ENCODE measurements at places on chromosomes 3 and 15.
A peak's percentile ranks its signal among the peaks of the same experiment; 100 is the strongest.

GRCh38 chr3:31498791-31499190 is 33.9 kb upstream of the STT3B start:
- DNase-seq, result no peak

DNA sequence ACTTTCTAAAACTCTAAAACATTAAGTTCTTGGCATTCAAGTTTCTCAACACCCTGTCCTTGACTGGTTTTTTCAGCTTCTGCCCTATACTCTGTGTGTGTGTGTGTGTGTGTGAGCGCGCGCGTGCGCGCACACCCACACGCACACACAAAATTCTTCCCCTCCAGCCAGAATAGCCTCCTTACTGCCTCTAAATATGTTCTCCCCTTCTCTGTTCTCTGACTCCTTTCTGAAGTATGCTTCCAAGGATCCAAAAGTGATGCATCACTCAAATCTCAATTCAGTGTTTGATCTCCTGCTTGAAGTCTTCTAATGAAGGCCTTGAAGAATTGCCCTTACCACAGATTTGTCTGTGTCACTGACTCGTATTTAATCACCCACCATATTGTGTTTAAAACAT is 129.8 kb downstream of the SLC25A26 start:
- DNase-seq, result no peak

DNA sequence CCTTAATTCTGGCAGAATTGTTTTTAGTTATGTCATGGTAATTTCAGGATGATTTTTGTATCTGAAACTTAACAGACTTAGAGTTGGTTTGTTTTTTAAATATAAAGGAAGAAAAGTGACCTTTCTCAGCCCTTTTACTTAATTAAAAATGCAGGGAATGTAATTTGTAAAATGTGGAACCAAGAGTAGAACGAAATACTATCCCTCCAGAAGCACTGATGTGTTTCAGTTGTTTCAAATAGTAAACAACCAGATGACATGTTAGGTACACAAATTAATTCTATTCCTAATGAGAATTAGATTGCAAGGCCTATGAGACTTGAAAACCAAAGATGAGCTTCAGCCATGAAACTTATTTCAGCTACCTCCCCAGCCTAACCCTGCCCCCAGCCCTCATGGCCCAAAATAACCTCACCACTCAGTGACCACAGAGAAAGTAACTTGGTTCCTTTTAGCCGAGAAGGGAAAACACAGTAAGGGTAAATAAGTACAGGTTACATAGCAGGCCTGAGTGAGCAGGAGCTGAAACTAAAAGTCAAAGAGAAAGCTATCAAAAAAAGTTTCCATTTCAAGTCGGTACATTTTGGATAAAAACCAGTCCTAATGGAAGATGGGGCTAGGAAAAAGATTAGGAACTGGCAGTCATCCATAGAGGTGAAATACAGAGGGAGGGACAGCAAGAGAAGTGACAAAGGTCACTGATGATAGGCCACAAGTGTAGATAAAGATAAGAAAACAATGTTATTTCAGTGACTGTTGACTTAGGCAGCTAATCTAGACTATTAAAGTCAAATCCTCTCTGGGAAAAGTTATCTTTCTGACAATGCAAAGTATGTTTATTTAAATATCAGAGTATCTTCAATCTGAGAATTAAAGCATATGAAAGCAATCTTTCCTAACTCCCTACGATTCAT is 23.2 kb downstream of the SENP8 start:
- DNase-seq, result no peak

DNA sequence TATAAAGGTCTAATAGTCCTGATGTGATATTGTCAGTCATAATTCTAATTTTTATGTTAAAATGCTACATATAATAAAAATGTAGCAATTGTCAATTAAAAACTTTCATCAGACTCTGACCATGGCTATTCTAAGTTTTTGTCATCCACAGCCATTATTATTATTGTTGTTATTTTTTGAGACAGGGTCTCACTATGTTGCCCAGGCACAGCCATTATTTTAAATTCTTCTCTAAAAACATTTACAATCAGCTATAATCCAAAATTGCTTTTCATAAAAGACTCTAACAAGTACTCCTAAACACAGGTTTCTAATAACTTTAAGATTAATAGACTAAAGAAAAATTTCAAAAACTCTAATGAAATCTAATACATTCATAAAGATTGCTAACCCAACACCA is 41.0 kb upstream of the SETD2 start:
- DNase-seq, result no peak

- DNase-seq, result no peak
Measured at GRCh38 chr3:185250247-185250646, 3.6 kb downstream of the EHHADH start.

GRCh38 chr15:66819084-66819483 is 117.0 kb downstream of the SMAD6 start:
- DNase-seq, result no peak

DNA sequence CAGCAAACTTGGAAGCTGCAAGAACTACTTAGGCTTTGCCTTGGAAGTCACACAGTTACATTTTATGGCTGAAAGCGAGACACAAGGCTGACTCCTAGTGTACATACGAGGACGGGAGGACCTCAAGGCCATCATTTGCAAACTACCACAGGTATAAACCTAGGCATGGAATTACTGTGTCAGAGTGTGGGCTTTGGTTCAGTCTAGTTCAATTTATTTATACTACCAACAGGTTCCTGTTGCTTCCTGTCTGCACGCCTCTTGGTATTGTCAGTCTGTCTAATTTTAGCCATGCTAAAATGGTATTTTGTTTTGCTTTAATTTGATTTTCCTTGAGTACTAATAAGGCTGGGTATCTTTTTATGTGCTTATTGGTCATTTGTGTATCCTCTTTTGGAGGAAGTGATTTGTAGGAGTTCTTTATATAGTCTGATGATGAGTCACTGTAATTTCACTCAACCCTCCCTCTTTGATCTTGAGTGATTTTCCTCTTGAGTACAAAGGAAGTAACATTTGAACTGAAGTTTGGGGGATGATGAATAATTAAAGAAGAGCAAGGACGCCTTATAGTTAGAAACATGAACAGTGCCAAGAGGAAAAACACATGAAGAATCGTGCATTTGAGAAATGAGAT is 8.2 kb downstream of the ANKRD34C start:
- DNase-seq, result no peak

GRCh38 chr3:176631165-176631564 is 566.1 kb downstream of the TBL1XR1 start:
- DNase-seq, result no peak

DNA sequence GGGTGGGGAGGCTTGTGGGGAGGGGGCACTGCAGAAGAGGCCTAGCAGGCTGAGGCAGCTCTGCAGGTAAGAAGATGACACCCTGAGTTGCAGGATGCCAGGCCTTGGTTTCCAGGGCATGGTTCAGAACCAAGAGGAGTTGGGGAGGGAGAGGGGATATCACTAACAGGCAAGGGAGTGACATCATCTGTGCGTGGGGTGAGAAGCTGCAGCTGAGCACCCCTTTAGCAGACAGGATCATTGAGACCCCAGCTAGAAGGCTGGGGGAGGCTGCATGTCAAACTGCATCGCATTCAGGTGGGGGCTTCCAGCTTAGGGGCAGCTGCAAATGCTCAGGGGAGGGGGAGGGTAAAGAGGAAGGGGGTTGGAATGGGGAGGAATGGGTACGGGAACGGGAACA is 23.0 kb downstream of the CACNA2D2 start:
- DNase-seq, result no peak

- DNase-seq, result peak; percentile 19
Measured at GRCh38 chr3:50503504-50504342, at the start of gene CACNA2D2. Gene CACNA2D2, minus strand, starts transcription at chr3:50503634. Its CDS starts 211 bp downstream, at chr3:50503423.

GRCh38 chr3:179608931-179609720 is 4.5 kb downstream of the NDUFB5 start:
- DNase-seq, result no peak

DNA sequence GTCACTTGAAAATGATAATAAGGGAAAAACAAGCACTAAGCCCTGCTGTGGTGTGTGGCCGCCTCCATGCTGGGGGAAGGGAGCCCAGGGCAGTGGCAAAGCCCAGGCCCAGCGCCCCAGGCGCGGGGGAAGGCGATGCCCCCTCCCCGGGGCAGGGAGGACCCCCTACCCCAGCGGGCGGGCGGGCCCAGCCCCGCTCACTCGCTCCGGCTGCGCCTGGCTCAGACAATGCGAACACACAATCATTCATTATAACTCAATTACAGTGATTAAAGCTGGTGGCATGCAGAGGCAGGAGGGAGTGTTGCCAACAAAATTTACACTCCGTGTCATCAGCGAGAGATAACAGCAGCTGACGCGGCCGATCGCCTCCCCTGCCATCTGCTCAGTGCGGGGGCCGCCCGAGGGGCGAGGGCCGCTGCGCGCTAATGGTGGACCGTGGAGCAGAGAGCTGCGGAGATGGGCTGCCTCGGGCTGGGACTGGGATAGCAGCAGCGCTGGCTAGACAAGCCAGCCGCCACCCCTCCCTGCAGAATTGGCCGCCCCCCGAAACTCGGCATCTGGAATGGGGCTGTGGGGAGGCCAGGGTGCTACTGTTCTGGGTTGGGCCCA is 64.1 kb downstream of the TLE3 start:
- DNase-seq, result no peak

DNA sequence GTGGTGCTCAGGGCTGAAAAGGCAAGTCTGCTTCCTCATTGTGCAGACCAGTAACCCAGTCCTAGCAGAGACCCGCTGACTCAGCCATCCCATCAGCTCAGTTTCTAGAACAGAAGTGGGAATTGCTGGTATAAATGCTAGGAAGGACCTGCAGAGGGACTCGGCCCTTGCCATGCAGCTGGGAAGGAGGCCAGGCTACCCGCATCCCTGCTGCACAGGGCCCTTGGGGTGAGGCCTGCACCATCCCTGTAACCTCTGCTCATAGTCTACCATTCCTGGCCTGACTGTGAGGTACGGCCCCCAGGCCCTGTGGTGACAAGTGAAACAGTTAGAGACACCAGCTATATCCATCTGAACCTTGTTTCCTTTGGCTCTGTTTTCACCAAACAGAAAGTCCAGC is 23.5 kb downstream of the RAB6B start:
- no peak for DNase-seq

- DNase-seq, result no peak
Measured at GRCh38 chr3:36820083-36820482, 55.7 kb upstream of the DCLK3 start.

- DNase-seq, result no peak
Measured at GRCh38 chr15:68629519-68630210, 50.9 kb downstream of the CORO2B start.

DNA sequence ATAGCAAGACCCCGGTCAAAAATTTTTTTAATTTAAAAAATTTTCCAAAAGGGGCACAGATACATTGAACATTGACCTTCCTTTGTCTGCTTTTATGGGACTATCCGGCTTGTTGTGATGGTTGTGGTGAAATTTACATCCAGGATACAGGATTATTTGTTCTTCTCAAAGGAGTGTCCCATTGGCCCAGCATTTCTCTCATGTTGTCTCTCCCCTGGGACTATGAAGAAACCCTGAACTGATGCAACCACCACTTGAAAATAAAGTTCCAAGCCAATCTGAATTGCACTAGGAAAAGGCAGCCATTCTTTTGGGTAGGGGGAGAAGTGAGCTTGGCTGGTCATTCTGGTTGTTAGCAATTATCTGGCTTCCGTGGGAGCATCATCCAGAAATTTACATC is 58.4 kb downstream of the PPARG start:
- no peak for DNase-seq

- no peak for DNase-seq
Measured at GRCh38 chr3:29215948-29216347, 64.9 kb upstream of the RBMS3 start.

DNA sequence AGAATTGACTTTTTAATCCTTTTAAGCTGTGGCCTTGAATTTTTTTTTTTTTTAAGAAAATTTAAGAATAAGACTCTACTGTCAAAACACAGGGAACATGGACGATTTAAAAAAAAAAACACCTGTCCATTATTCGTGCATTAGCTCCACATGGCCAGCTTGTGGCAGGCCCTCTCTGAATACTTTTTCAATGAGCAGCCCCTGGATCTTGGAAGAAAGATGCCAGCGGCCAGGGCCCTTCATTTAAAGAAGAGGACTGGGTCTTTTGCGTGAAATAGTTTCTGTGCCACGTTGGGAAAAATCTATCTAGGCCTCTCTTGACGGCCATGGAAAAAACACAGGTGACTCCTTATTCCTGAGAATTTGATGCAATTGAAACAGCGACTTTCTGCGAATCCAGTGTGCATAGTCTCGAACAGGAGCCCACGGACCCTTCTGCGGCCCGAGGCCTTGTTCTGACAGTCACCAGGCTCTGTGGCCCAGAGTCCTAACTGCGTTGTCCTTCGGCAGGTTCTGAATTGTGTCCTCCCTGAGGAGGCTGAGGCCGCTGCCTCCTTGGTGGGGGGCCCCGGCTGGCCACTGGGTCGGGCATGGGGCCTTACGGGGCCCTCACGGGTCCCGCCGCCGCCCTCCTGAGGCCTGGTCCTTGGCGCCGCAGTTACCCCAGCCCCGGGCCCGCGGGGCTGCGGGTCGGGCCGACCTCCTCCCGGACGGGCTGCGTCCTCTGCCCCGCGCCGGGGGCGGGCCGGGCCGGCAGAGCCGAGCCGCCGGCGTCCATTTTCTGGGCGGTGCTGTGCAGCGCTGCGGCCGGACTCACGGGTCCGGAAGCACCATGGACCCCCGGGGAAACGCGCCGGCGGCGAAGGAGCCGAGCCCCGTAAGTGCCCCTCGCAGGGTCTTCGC is 33.5 kb downstream of the ZBTB38 start:
- DNase-seq, result no peak

DNA sequence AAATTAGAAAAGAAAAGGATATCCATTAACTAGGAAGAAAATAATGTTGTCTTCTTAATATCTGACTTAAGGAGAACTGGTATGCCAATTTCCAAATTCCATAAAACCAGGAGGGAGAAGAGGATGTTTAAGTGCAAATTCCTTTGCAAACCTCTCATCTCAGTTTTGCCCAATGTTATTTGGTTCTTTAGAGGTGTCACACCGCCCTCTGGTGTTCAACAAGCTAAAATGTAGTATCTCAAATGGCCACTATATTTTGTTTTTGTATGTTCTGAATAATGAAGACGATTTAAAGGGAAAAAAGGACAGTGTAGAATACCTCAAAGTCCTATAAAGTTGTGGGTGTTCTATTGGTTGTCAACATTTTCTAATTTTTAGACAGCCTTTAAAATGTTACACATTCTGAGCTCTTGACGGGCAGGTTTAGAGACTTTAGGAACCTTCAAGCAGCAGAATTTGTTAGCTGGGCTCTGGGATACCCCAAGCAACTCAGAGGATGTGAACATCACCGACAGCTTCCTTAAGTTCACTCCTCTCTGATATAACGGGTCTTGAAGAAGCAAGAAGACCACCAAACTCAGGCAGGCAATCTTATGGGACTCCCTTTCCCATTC is 458.3 kb downstream of the MFSD1 start:
- no peak for DNase-seq

DNA sequence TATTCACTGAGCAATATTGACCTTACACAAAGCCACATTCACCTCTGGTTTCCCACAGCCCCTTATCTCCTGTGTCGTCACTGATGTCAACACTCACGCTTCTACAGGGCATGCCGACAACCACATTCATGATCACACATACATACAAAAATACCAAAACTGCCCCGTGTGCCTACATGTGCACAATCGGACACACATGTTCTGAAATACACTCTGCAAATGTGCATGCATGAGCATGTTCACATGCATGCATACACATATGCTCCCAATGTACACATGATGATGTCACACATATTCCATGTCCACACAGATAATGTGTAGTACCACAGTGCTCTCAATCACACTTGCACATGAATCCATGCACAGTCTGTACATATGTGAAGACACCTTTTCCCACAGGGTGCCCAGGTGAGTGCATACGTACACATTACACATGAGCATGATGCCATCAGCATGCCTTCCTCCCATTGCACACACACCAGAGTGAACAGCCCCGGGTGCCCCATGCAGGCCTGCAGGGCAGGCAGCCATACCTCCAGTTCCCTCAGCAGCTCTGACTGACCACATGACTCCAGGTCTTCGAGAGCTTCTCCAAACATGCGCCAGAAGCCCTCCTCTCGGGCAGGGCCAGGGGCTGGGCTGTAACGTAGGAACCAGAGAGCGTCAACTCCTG is 37.0 kb downstream of the GRIP2 start:
- DNase-seq, result no peak
